Fibroblast of mammary gland (primary cell): ENCODE measurements at places on chromosomes 1 and 21.

DNA sequence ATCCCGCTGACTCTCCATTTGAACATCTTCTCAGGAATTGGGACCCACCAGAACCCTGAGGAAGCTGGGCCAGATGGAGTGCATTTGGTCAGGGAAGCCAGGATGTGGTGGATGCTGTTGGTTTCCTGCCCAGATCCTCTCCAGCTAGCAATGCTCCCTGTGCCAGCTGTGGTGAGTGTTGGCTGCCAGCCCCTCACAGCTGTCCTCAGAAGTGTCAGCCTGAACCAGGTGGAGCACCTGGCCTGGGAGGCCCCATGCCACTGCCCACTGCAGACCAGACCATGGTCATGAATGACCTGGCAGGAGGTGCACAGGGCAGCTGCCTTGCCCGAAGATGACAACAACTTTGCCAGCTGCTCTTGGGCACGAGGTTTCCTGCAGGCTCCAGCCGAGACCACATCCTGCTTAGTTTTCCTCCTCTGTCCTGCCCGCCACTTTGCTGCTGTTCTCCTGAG, 54.4 kb downstream of the PRSS38 start:
- peak; percentile 88 for DNase-seq

DNA sequence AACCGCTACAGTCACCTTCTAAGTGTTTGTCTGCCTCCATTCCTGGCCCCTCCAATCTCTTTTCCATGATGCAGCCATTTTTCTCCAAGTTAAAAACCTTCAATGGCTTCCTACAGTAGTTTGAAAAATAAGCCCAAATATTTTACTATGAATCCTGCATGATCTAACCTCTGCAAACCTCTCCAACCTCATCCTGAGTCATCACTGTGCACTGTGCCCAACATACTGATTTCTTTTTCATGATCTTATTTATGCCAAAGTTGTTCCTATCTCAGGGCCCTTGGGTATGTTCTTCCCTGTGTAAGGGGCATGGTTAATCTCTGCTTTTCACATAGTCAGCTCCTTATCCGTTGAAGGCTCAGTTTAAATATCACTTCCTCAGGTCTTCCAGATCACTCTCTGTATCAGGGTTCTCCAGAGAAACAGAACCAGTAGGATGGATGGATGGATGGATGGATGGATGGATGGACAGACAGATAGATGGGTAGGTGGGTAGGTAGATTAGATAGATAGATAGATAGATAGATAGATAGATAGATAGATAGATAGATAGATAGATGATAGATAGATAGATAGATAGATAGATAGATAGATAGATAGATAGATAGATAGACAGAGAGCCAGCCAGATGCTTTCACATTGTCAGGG, 18.1 kb upstream of the PTPN14 start:
- peak; percentile 83 for DNase-seq

GRCh38 chr1:11320153-11320936, 47.3 kb downstream of the UBIAD1 start:
- no peak for DNase-seq

- DNase-seq = no peak
These were observed 17.6 kb upstream of the CBR3 start for GRCh38 chr21:36117286-36117741.

GRCh38 chr1:31373897-31374486, 1.1 kb upstream of the FABP3 start:
- no peak for DNase-seq

DNA sequence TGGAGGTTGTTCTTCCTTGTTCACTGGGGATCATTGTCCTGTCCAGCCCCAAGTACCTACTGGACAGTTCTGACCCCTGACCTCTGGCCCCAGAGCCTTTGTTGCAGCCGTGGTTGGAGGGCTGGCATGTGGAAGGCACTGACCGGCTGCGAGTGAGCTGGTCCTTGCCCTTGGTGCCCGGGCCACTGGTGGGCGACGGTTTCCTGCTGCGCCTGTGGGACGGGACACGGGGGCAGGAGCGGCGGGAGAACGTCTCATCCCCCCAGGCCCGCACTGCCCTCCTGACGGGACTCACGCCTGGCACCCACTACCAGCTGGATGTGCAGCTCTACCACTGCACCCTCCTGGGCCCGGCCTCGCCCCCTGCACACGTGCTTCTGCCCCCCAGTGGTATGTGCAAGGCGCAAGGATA, 11.4 kb downstream of the TIE1 start:
- no peak for DNase-seq

- peak; percentile 24 for DNase-seq
These were observed 296.1 kb downstream of the PTPRC start for GRCh38 chr1:198934901-198935305.

DNA sequence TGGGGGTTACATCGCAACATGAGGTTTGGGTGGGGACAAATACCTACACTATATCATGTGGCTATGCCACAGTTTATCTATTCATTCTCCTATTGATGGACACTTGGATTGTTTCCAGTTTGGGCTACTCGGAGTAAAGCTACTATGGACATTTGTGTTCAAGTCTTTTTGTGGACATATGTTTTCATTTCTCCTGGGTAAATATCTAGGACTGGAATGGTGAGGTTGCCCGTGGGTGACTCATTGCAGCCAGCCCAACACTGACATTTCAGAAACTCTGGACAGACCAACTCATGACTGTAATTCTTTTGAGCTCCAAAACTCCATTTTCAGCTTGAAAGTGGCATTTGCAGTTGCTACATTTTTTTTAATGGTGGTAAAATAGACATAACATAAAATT, 82.7 kb downstream of the KAZN start:
- no peak for DNase-seq

- no peak for DNase-seq
These were observed 35.3 kb downstream of the RGS8 start for GRCh38 chr1:182649041-182649440.

GRCh38 chr1:174406421-174406820, 41.3 kb upstream of the GPR52 start:
- DNase-seq = no peak

- DNase-seq = no peak
These were observed 36.3 kb downstream of the EDN2 start for GRCh38 chr1:41447995-41448770.

- DNase-seq = no peak
These were observed 127.6 kb downstream of the CNIH3 start for GRCh38 chr1:224743608-224744164.

DNA sequence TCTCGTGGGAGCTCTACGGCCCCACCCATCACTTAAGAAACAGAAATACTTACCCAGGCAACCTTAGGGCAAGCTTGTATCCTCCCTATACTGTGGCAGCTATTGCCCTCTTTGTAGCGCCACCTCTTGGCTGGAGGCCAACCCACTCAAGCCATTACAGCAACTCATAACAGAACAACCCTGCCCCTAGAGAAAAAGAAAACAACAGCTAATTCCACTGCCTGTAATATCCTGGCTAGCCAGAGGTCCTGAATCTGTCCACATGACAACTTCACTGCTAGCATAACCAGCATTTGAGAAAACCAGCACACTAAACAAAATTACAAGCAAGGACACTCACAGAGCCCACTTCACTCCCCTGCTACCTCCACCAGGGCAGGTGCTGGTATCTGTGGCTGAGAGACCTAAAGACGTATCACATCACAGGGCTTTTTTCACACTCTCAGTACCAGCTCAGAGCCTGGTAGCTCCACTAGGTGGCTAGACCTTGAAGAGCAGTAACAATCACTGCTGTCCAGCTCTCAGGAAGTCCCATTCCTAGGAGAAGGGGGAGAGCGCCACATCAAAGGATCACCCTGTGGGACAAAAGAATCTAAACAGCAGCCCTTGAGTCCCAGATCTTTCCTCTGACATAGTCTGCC, 14.5 kb upstream of the MX1 start:
- DNase-seq = peak; percentile 14

DNA sequence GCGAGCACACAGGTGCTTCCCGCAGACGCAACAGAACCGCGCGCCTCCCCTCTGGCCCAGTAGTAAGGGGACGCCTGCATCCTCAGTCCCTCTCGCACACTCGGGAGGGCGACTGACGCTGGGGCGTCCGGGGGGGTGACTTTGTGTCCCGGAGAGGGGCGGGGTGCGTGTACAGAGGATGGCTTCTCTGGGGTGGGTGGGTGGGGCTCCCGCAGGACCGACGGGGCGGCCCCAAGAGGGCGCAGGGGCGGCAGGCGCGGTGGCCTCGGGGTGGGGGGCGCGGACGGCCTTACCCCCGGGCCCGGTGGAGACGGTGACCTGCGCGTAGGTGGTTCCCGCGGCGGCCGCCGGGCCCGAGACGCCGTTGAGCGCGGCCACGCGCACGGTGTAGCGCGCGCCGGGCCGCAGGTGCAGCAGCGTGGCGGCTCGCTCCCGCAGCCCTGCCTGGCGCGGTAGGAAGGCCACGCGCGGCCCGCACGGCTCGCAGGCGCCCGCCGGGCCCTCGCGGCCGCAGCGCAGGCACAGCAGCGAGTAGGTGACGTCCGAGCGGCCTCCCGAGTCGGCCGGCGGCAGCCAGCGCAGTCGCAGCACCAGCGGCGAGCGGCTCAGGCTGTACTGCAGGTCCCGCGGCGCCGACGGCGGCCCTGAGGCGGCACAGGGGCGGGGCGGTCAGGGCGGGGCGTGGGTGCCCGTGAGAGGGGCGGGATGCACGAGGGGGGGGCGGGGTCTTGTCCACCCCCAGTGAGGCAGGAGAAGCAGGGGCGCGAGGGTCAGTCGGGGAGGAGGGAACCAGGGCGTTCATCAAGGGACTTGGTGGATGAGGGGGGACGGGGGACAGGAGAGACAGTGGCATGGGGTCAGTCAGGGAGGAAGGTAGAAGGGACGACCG, 12.1 kb downstream of the EPHA10 start:
- no peak for DNase-seq

DNA sequence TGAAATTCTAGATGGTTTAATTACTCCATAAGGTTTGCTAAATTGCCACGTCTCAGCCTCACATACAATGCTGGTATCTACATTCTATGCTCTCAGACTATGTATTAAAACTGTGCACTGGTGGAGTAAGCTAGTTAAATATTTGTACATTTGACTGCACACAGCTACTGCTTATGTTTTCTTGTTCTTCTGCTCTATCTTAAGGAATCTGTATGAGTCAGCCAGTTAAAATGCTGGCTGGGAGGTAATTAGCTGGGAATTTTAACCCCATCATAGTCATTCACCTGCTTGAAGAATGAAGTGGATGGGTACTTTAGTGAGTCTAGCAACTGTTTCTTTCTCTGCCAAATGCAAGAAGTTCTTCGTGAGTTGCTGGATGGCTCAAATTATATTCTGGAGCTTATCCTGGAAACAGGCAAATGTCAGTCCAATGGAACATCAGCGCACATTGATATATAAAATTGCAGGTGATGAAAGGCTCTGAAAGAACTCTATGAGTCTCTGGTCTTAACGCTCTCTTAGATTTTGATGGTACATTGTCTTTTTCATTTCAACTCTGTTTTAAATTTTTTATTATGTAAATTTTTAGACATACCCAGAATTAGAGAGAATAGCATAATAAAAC, 83.4 kb downstream of the BACH1 start:
- DNase-seq = peak; percentile 31

DNA sequence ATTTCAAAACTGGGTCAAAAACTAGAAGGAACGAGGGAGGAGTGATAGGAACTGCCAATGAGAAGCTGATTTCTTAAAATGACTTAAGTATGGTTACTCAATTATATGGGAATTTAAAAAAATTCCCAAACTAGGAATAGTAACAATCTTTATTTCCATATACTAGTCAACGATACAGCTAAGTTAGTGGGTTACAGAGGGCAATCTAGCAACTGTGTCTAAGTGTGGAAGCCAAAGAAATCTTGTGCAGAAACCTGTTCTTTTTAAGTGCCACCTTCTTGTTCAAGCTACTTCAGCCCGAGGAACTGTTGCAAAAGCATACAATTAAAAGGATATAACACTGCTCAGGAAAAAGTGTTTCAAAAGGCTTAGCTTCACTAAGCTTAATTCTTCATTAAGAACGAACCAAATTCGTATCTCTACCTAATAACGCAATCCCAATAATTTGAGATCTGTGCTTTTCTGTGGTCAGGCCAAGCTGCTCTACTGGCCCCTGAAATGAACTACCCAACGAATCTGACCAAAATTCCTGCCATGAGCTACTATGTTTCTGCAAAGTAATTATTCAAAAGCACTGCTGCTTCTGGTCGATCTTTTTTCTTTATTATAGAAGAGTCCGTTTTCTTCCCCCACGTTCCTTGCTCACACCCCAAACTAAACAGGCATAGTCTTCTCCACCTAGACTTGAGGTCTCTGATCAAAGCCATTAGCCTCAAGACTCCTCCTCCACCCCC, 1.8 kb downstream of the USP24 start:
- DNase-seq = no peak

GRCh38 chr1:46131712-46132528, 509 bp downstream of the PIK3R3 start:
- DNase-seq = peak; percentile 27

DNA sequence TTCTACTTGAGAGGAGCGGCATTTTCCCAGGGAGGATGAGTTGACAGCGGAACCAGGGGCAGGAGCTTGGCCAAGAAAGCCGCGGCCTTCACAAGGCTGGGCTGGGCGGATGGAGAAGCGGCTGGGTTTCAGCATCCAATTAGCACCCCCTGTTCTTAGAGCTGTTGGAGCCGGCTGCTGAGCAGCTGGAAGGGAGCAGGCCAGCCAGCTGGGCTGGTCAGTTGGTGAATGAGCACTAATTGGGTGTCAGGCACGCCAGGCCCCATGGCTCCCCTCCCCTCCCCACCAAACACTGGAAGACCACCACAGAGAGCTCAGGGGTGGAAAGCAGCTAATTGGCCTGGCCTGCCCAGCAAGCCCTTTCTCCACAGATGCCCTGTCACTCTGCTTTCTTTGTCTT, 245.6 kb downstream of the RRAGC start:
- DNase-seq = no peak

DNA sequence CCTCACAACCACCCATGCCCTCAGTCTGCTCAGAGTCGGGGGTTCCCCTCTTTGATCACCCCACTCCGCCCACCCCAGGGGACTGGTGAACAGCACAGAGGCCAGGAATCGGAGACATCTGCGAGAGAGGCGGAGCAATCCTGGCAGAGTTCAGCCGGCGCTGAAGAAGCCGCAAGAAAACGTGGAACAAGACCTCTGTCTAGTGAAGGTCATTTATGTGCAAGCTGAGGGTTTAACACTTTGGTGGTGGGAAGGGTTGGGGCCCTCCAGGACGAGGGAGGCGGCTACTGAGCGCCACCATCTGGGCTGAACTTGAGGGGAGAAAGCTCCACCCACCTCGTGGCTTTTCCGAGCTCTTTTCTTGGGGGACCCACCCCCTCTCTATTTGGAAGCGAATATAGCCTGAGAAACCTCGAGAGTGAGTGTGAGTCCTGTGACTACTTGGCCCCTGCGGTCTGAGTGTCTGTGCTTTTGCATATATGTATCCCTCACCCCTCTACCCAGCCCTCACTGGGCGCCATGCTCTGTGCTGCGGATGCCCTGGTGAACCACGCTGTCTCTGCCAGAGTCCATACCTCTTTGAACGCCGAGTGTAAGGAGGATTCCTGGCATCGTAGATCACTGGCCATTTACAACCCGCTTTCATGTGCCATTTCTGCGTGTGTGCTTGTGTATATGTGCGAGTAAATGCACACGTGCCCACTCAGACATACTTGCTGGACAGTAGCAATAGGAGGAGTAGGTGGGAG, 1.2 kb upstream of the EPHA10 start:
- no peak for DNase-seq
